ENCODE measurements at places on chromosomes 4 and X.

GRCh38 chrX:41824551-41824950, 98.8 kb downstream of the CASK start:
- DNase-seq: no peak

DNA sequence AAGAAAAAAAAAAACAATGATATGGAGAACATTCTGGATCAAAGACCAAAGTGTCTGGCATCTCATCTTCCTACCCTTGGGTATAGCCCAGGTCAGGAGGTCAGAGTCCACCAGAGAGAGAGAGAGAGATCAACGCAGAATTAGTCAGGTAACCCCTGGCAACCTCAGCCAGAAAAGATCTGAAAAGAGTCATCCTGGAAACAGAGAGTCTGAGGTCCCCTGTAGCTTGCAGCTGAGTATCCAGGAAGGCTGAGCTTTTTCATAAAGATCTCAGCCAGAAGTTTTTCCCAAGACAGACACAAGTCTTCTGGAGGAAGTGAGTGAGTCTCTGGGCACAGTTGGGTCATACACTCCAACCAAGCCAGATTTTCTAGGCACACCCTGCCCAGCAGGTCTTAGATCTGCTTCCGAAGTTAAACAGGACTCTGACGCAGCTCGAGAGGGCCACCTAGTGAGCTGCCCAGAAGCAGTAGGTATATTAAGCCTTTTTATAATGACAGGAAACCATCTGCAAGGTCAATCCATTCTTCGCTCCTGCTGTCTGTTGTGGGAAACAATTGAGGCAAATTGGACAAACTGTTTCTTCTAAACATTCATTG, 35.7 kb downstream of the ACE2 start:
- DNase-seq: no peak

GRCh38 chr4:140052050-140052449, 101.9 kb downstream of the MAML3 start:
- no peak for DNase-seq

- no peak for DNase-seq
Measured at GRCh38 chrX:74280759-74281158, 23.2 kb upstream of the ZCCHC13 start.

- no peak for DNase-seq
Measured at GRCh38 chr4:145103496-145103895, 5.4 kb downstream of the ABCE1 start.

Data from activated CD8-positive, alpha-beta memory T cell treated with anti-CD3 and anti-CD28 coated beads for 4 hours (primary cell).